ENCODE measurements at places on chromosomes 12 and 14.
A peak's percentile ranks its signal among the peaks of the same experiment; 100 is the strongest.

- no peak for DNase-seq
Measured at GRCh38 chr14:88521818-88522217, 33.0 kb downstream of the PTPN21 start.

- DNase-seq, result no peak
Measured at GRCh38 chr14:23069413-23069806, 12.1 kb upstream of the CDH24 start.

DNA sequence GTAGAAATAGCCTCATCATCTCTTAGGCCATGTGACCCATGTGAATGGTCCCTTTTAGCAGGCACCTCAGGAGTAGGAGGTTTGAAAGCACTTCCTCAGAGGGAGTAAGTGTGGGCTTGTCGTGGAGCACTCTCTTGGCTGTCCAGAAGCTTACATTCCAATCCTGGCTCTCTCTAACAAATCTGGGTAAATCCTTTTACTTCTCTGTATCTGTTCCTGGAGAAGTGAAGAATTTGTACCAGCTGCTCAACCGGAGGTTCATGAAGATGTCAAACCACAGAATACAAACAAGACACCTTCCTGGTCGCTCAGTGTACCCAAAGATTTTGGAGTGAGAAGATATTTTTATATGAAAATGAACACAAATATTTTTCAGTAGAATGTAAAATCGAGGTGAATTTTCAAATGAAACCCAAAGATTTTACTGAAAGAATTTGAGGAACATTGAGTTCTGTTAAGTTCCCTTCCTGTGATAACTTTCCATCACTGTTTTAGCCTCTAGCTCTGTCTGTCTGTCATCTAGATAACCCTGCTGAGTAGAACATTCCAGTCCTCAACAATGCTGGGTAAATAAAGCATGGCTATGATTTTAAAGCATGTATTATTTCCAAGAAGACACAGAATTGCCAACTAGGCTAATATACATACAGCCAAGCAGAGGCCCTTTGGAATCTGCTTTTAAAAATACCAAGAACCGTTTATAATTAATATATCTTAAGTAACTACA, 263.9 kb upstream of the RGS6 start:
- DNase-seq, result no peak

- DNase-seq, result no peak
Measured at GRCh38 chr12:120933786-120934185, 29.6 kb upstream of the SPPL3 start.

GRCh38 chr12:110721570-110721969, 21.1 kb downstream of the PPP1CC start:
- no peak for DNase-seq

GRCh38 chr14:100165831-100166440, 6.5 kb upstream of the DEGS2 start:
- no peak for DNase-seq

GRCh38 chr12:130431176-130431575, 93.5 kb downstream of the PIWIL1 start:
- DNase-seq, result no peak

DNA sequence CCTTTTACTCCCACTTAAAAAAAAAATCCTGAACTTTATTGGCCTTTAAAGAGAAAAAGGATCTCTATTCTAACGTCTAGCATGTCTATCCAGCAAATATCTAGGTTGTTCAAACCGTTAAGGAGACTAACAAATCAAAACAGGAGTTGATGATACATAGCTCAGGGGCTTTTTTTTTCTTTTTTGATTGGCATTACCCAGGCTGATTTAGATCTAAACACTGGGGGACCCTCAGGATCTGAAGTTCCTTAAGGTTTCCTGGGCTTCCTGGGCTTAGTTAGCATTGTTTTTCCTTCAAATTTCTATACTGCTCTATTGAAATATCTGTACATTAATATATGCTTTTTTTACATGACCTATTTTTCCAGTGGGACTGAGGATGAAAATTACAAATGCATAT, 42.3 kb downstream of the EFCAB11 start:
- DNase-seq, result no peak

DNA sequence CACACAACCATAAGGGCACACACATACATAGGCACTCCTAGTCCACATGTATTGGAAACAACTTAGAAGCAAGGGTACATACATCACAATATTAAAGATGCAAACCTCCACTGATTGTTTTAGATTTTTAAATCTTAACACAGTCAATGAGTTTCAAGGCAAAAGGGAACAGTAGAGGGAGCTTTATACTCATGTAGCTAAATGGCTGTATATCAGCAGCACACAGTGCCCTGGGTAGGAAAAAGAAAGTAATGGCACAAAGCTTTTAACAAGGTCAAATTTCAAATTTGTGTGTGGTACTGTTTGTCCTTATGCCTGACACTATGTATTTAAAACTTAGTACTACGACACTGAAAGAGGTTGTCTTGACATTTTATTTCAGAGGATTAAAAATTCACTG, 262.0 kb downstream of the MED13L start:
- peak; percentile 46 for DNase-seq

- peak; percentile 54 for DNase-seq
Measured at GRCh38 chr12:7667125-7667524, 1.4 kb upstream of the APOBEC1 start.

DNA sequence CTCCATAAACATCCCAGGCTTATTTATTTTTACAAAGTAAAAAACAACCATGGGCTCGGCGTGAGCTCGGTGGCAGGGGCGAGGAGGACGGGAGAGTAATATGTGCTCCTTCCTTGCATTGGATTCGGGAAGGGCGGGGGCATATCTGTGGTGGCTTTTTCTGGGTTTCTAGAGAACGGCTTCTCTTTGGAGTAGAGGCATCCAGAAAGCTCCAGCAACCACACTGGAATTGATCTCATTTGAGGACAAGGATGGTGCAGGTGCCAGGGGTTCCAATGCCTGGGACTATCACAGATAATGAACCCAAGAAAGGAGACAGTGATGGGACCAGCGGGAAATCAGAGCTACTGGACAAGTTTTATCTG, 18.9 kb downstream of the ADGRD1 start:
- DNase-seq, result no peak

- DNase-seq, result no peak
Measured at GRCh38 chr14:97993508-97994019, 1196.4 kb downstream of the VRK1 start.

- DNase-seq, result no peak
Measured at GRCh38 chr14:75521415-75522199, 662 bp upstream of the BATF start.

Data from SW480 (cell line).